Naive thymus-derived CD8-positive, alpha-beta T cell (primary cell): ENCODE measurements at places on chromosomes 1 and 21.

DNA sequence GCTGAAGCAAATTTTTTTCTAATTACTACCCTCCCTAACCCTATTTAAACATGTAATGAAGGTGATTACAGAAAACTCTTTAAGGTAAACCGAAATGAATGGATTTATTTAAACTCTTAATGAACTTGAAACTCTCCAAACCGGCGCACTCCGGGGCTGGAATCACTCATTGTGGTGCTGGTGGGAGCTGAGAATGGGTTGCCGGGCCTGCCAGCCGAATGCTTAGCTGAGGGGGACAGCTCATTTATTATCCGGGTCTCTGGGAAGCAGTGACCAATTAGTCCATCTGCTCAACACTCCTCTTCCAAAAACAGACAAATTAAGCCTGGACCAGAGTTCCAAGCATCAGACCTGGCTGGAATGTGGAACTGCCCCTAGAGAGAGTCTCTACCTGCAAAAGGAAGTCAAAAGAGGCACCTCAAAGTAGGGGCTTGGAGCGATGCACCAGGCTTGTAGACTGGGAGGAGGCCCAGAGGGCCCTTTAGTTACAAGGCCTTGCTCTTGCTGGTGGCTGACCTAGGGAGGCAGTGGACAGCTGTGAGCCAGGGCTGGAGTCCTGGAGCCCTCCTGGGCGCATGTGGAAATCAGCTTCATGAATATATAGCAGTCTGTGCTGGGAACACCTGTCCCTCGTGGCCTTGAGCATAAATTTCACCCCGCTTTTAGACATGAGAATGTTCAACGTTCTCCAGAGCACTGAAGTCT lies 320.7 kb downstream of the AJAP1 start:
- DNase-seq, result no peak

- DNase-seq, result no peak
These were observed 11.6 kb downstream of the FBXO42 start for GRCh38 chr1:16340673-16341072.

- no peak for DNase-seq
These were observed 238.4 kb downstream of the NPHP4 start for GRCh38 chr1:5753549-5754421.

DNA sequence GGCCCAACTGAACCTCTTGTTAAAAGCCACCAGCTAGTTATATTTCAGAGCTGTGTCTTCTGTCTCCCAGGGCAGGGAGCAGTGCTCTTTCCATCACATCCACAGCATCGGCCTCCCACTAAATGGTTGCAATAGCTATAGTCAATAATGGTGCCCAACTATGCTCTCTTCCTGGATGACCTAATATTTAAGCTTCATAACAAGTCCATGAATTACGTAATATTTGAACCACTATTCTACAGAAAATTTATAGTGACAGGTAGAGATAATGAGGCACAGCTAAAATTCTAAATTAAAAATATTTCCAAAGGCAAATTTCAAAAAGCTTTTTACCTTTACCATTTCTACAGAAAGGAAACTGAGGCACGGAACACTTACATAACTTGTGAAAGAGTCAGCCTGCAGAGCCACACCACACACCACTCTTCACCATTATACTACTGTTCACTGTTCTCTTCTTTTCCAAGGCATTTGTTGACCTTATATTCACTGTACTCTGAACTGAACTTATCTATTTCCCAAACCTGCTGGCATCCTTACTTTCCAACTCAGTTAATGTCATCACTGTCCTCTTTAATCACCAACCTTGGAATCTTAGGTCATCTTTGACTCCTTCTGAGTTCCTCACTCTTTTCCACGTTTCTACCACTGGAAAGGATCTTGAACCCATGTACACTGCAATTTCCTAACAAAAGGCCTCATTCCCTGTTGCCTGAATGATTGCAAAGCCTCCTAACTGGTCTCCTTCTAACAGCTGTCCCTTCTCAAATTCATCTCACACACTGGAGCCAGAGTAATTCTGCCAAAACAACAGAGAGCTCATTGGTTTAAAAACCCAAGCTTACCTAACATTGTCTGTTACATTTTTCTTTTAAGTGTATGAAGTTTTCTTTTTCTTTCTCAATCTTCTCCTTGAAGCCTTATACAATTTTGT lies 85.5 kb downstream of the DDAH1 start:
- DNase-seq, result no peak

GRCh38 chr1:61819421-61819820 lies 77.1 kb downstream of the PATJ start:
- no peak for DNase-seq

DNA sequence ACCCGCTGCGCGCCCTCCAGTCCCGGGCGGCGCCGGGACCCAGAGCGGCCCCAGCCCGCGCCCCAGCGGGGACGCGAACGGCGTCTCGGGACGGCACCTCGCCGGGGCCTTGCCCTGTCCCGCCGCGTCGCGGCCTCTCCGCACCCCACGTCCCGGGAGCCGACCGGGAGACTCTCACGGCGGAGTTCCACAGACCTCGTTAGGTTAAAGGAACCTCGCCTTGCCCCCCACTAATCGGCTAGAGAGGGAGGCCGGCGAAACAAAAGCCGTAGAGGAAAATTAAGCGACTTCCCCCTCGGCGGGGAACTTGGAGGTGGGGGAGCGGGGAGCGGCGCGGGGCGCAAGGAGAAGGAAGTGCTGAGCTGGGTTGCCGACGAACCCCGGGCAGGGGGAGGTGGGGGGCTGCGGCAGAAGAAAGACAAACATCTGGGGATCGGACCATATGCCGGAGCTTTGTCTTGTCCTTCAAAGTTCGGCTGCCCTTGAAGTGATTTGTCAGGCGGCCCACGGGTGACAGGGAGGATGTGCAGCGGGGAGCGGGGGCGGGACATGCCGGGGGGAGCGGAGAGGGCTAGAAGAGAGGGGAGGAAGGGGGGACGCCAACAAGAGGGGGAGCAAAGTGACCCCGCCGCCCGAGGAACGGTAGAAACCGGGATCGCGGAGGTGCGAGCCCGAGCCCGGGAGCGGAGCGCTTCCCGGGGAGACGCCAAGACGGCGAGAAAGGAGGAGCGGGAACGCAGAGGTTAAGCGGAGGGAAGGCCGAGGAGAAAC lies 120.0 kb upstream of the RRP15 start:
- DNase-seq, result no peak

- no peak for DNase-seq
These were observed 76.6 kb upstream of the ZNF644 start for GRCh38 chr1:91098299-91098906.

GRCh38 chr1:39694026-39694425 lies 2.8 kb upstream of the HPCAL4 start:
- no peak for DNase-seq

- DNase-seq, result no peak
These were observed 60.2 kb downstream of the NIBAN1 start for GRCh38 chr1:184914149-184914548.

DNA sequence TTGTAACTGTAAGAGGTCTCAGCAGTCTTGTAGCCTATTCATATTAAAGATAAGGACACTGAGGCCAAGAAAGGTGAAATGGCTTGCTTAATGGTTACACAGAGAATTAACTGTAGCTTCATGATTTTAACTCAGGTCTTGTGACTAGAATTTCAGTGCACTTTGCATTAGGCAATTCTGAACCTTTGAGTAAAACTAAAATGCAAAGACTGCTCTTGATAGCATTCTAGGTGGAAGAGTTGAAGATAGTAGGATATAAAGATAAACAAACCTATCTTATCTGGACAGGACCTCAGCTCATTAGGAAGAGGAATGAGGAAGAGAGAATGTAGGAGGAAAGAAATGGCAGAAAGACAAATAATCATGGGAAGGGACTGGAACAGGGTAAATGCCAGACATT lies 68.6 kb upstream of the RGL1 start:
- no peak for DNase-seq

DNA sequence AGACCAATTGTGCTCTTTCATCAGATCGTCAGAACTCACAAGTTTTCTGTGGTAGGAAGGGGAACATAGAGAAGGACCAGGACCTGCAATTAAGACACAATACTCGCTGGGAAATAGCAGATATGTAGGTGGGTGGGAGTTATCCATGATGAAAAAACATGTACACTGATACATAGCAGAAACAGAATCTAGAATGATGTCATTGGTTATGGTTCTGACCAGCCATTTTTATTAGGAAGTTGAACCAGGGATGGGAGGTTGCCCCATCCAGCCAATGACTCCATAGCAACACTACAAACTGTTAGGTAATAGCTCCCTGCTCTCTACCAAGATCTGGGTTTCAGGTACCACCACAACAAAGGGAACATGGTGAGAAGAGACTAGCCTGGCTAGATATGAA lies 393.5 kb upstream of the PBX1 start:
- DNase-seq, result no peak

GRCh38 chr1:205118752-205119151 lies 3.0 kb downstream of the RBBP5 start:
- no peak for DNase-seq

DNA sequence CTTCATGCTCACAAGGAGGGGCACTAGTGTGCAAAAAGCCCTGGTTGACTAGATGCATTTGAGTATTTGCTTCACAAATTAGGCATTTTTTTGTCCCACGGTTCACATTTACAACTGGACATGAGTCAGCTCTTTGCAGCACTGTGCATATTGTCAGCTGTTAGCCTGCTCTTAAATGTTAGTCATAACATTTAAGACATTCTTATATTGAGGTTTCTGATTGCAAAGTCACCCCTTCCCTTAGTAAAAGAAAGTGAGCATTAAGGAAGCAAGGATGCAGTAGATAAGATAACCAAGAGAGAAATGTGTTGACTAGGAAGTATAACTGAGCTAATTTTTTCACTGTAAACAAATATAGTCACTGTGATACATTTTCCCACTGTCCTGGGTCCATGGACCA lies 132.6 kb upstream of the CTTNBP2NL start:
- DNase-seq, result no peak

- peak; percentile 84 for DNase-seq
These were observed 7.4 kb downstream of the SEMA4A start for GRCh38 chr1:156160743-156161171.

- no peak for DNase-seq
These were observed 29.2 kb downstream of the ST7L start for GRCh38 chr1:112589766-112590165.

GRCh38 chr1:75327395-75327794 lies 193.2 kb downstream of the LHX8 start:
- DNase-seq, result no peak

DNA sequence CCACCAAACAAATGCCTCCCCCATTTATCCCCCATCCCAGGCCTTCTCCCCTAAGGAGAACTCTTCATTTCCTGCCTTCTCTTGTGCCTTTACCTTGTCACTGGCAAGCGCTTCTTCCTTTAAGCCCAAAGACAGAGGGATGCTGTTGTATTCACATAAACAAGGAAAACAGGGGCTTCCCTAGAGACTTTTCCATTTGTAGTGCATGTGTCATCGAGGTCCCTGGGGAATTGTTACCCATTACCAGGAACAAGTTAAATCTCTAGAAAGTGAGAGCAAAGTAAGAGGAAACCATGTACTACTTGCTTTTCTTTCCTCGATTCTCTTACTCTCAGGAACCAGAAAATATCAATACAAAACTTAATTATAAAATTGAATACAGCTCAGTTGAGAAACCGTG lies 114.4 kb upstream of the DPT start:
- DNase-seq, result no peak

GRCh38 chr1:64019818-64020217 lies 183.6 kb upstream of the UBE2U start:
- DNase-seq, result no peak

DNA sequence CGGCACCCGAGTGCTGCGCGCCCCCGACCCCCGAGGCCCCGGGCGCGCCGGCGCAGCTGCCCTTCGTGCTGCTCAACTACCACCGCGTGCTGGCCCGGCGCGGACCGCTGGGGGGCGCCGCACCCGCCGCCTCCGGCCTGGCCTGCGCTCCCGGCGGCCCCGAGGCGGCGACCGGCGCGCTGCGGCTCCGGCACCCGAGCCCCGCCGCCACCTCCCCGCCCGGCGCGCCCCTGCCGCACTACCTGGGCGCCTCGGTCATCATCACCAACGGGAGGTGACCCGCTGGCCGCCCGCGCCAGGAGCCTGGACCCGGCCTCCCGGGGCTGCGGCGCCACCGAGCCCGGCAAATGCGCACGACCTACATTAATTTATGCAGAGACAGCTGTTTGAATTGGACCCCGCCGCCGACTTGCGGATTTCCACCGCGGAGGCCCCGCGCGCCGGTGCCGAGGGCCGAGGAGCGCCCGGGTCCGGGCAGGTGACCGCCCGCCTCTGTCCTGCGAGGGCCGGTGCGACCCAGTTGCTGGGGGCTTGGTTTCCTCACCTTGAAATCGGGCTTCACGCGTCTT lies 49.0 kb downstream of the SIM2 start:
- DNase-seq, result peak; percentile 21

DNA sequence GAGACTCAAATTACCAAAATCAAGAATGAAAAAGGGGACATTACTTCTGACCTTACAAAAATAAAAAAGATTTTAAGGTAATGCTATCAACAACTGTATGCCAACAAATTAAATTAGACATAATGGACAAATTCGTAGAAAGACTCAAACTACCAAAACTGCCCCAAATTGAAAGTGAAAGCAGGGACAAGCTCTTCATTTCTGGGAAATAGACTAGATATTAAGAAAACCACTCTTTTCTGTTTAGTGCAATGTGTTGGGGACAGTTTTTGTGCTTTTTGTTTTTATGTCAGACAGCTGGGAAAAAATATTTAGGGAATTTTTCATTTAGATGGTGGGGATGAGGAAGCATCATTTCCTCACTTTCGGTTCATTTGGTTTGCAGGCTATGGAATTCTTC lies 4.9 kb upstream of the GBP1 start:
- no peak for DNase-seq

- DNase-seq, result no peak
These were observed 7.7 kb upstream of the SYNJ1 start for GRCh38 chr21:32735524-32735923.

DNA sequence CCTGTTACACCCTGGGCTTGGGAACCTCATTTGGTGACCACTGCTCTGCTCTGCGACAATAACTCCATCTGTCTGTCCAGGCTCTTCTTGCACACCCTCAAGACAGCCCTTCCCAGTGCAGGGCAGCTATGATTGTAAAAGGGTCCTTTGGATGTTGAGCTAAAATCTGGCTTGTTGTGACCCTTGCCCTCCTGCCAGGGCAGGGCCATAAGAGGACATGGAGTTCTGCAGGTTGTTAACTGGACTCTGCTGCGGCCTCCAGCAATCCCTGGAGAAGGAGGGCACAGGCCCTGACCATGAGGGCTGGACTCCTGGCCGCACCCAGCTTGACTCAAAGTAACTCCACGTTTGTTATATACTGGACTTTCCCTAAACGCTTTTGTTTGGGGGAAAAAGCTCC lies 41.2 kb downstream of the DHCR24 start:
- no peak for DNase-seq

DNA sequence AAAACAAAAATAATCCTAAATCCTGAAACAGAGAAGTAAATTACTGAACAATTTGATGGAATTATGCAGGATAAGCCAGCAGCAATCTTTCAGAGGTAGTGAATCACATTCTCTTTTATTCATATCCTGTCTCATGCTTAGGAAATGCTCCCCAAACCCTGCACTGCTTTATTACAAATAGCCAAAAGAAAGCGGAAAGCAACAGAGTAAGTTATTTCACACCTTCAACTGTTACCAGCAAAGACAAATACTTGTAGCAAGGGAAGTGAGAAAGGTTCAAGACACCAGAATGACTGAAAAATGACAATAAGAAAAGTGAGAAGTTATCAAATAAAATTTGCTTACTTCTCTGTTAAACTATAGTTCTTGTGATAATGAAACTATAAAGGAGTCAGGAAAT lies 6.2 kb downstream of the ZRANB2 start:
- DNase-seq, result no peak

GRCh38 chr1:164760569-164760968 lies 201.6 kb downstream of the PBX1 start:
- DNase-seq, result no peak

GRCh38 chr1:246588159-246588721 lies 22.0 kb downstream of the CNST start:
- DNase-seq, result no peak

GRCh38 chr1:28296401-28297261 lies 32.2 kb upstream of the MED18 start:
- DNase-seq, result no peak
